Activated CD4-positive, alpha-beta T cell treated with anti-CD3 and anti-CD28 coated beads for 4 hours (primary cell): ENCODE measurements at places on chromosomes 2 and 18.

- DNase-seq = no peak
These were observed 82.4 kb downstream of the TTC32 start for GRCh38 chr2:19819097-19820065.

GRCh38 chr2:224038830-224039079 is 331 bp downstream of the SERPINE2 start:
- no peak for DNase-seq

DNA sequence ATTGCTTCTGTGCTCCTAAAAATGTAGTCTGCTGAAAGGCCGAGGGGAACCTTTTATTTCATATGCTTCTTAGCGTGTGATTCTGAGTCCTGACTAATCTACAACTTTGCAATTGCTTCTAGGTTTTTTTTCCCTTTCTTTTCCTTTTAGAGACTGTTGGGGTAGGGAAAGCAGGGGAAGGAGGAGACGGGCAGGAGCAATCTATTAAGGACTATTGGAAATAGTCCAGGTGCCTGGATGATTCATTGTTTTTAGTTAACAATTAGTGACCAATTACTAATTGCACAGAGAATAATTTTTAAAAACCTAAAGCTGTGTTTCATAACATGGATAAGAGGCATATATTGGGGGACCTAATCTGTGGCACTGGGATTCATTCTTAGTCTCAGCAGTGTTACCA is 49.4 kb upstream of the STON1 start:
- DNase-seq = no peak

DNA sequence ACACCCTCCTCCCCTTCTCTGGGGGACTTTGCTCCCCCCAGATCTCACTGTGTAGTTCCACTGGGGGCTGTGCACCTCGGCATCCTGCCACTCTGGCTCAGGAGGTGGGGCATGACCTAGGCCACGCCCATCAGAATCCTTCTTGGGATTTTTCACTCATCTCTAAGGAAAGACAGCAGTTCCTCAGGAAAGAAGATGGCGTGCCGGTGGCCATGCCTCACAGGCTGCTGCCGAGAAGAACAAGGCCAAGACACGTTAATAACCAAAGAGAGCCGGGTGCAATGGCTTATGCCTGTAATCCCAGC is 3.2 kb downstream of the NMUR1 start:
- no peak for DNase-seq

DNA sequence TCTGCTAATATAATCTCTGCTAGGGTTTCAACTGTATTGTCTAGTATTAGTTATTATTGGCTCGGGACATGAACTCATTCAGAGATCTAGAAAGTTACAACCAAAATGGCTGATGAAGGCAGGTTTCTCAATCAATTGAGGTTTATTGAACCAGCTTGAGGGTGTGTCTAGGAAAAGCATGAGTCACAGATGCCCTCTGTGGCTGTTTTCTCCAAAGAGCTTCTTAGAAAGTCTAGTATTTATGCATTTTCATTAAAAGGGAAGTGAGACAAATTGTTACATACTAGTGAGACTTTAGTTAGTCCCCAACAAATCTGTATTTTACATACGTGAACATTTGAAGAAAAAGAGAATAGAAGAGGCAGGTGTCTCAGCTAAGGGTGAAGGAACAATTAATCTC is 23.0 kb upstream of the RTTN start:
- DNase-seq = no peak

- DNase-seq = no peak
These were observed 151.4 kb downstream of the MYCN start for GRCh38 chr2:16091576-16092282.

GRCh38 chr18:11487390-11487789 is 122.0 kb upstream of the SLC35G4 start:
- DNase-seq = no peak

DNA sequence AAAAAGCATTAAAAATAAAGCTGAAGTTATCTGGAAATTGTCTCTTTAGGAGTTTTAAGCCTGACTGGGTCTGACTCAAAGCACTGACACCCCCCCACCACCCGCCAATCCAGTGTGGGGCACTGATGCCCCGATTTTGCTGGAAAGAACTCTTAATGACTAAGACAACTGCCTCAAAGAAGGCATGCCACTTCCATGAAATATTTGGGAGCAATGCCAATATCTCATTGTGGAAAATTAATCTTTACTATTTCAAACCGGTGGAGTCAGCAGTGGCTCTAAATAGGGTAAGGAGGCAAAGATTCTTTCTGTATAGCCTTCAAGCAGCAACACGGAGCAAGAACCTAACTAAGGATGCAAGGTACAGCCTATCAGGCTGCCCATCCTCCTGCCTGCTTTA is 4.5 kb downstream of the FKBP7 start:
- no peak for DNase-seq

GRCh38 chr18:11504962-11505361 is 104.4 kb upstream of the SLC35G4 start:
- no peak for DNase-seq

GRCh38 chr2:182038576-182038975 is 52.9 kb downstream of the PPP1R1C start:
- DNase-seq = no peak

GRCh38 chr18:5893956-5894610 is 1.2 kb downstream of the TMEM200C start:
- DNase-seq = no peak

- no peak for DNase-seq
These were observed 38.0 kb upstream of the DARS1 start for GRCh38 chr2:136023416-136023815.

DNA sequence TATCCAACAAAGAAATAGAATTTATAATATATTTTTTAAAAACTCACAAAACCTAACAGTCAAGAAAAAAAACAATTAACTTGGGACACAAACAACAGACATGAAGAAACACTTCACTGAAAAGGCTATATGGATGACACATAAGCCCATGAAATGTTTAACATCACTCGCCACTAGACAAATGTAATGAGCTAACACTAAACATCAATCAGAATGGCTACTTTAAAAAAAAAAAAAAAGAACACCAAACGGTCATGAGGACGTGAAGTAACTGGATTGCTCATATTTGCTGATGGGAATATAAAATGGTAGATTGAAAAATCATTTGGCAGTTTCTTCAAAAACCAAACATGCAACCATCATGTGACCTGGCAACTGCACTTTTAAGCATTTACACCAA is 97.3 kb upstream of the RGPD4 start:
- DNase-seq = no peak

DNA sequence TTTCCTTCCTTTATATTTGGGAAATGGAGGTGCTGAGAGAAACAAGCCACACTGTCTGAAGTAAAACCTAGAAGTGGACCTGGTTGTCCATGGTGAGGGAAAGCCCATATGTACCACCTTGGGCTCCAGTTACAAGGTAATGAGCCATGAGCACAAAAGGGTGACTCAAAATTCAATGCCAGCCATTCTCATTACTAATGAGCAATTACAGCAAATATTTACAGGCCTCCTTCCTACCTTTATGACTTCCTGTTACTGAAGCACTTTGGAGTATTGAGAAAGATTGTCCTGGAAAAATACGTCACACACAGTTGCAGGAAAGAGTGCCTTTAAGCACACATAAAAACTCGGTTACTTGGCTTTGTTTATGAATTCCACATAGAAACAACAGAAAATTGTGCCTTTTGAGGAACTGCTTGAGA is 9.1 kb downstream of the EPAS1 start:
- DNase-seq = no peak

DNA sequence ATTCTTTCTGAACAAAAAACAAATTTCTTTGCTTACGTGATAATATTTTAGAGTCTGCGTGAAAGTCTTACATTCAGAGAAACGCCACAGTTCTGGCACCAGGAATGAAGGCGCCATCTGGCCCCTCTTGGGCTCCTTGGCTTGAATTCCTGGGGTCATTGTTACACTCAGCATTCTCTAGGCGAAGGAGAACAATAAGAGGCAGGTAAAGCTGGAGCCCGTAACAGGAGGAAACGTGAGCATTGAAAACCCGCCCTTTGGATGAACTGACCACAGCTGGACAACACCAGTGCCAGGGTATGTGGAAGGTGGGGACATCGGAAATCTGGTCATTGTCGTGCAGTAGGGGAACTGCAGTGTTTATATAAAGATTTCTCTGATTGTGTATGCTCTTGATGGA is 144.8 kb downstream of the RNF152 start:
- DNase-seq = no peak

DNA sequence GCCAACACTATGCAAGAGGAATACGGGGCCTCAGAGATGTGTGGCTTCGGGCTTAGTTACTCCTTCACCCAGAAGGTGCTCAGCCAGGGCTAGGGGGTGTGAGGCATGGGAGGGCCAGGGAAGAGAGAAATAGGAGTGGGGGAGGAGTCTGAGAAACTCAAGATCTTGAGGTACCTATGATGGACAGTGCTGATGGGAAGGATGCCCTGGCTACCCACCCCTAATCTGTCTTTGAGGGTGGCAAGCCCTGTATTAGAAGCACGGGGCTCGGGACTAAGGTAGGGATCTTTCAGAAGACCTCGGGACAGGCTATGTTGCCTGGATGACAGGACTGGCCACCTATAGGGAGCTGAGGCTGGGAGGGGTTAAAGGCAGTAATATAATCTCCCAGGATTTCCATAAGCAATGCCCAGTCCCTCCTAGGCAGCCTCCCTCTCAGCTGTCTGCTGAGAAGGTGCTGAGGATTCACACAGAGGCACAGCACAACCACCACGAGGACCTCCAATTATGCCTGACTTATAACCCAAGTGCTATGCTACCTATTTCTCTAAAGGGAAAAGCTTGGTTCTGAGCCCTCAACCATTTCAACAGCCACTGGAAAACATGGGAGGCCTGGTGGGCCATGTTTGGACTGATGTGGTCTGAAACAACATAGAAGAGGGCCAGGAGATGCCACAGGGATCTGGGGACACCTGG is 23.3 kb downstream of the MTHFD2 start:
- no peak for DNase-seq

DNA sequence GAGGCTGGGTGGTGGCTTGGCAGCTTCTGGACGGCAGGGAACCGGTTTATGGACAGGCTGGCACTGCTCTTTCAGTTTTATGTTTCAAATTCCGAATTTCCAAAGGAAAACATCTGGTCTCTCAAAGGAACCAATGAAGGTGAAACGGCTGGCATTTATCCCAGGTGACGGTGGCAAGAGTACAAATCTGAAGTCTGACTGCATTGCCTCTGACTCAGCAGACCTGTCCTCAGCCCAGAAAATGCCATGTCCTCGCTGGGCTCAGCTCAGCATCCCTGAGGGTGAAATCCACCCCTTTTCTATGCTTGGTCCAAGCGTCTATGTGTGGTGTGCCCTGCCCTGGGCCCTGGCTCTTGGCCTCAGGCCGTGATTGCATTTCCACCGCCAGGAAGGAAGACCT is 38.1 kb downstream of the NAPG start:
- DNase-seq = no peak

GRCh38 chr18:3246635-3247239 is 864 bp upstream of the MYL12A start:
- peak; percentile 8 for DNase-seq

- no peak for DNase-seq
These were observed 654.8 kb downstream of the SLC4A3 start for GRCh38 chr2:220282236-220282635.

DNA sequence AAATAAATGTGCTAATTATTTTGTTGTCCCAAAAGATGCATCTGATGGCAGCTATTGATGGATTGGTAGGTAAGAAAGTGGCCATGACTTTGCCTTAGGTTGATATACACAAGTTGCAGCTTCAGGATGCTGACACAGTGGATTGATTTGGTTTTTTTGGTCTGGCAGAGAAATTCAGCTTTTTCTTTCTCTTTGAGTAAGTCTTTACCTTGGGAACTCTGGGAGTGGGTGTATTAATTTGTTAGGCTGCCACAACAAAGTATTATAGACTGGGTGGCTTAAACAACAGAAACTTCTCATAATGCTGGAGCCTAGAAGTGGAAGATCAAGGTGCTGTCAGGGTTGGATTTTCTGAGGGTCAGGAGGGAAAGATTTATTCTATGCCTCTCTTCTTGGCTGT is 19.8 kb upstream of the ICOS start:
- DNase-seq = no peak

DNA sequence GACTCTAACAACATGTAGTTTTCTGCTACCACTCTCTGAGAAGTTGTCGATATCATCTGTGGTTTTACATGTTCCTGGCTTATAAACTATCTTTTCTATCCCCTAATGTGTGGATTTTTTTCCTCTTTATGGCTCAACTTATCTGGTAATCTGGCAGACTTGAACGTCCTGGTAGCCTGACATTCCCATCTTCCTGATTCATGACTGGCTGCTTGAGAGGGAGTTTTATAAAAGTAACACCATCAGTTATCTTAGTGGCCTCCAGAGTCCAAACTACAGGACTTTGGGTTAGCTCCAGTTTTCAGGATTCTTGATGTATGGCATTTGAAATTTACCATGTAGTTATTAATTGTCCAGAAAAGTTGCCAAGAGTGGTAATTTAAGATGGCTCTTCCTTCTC is 174.0 kb upstream of the GULP1 start:
- no peak for DNase-seq

DNA sequence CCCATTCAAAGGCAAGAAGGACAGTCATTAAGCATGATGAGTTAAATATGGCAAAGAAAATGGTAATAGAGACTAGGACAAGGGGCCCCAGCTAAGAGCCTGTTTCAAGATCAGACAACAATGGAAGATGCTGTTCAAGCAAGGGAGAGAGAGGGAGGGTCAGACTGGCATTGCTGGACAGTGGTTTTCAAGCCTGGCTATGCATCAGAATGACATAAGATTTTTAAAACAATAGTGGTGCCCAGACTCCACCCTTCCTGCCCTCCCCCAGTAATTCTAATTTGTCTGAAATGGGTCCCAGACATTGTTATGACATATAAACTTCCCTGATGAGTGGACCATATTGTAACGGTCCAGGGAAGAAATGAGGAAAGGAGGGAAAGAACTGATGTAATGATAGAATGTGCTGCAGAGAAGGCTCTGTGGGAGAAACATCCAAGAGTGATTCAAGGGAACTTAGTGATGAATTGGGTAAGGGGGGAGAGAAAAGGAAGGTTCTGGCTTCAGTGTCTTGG is 112.9 kb upstream of the TRIB2 start:
- no peak for DNase-seq

- DNase-seq = no peak
These were observed 650 bp downstream of the ORMDL1 start for GRCh38 chr2:189783451-189783926.

GRCh38 chr18:63843008-63843407 is 44.5 kb upstream of the SERPINB2 start:
- no peak for DNase-seq

- DNase-seq = no peak
These were observed 54.2 kb downstream of the AKAIN1 start for GRCh38 chr18:5142859-5143258.
